ENCODE measurements at places on chromosomes 4 and X.

DNA sequence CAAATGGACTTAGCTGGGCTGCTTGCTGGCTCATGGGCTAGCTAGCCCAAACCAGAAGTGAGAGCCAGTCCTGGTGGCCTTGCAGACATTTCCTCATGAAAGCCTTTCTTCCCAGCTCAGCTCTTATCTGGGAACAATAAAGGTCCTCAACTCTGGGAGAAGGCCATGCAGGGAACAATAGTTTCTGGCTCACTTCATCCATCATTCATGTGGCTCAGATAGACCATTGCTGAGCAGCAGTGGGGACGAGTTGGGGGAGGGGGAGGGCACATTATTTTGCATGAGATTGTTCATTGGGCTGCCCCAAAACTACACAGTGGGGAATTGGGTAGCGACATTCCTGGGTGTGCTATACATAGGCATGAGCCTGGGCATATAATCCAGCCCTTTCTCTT lies 47.6 kb downstream of the NHSL2 start:
- no peak for DNase-seq

DNA sequence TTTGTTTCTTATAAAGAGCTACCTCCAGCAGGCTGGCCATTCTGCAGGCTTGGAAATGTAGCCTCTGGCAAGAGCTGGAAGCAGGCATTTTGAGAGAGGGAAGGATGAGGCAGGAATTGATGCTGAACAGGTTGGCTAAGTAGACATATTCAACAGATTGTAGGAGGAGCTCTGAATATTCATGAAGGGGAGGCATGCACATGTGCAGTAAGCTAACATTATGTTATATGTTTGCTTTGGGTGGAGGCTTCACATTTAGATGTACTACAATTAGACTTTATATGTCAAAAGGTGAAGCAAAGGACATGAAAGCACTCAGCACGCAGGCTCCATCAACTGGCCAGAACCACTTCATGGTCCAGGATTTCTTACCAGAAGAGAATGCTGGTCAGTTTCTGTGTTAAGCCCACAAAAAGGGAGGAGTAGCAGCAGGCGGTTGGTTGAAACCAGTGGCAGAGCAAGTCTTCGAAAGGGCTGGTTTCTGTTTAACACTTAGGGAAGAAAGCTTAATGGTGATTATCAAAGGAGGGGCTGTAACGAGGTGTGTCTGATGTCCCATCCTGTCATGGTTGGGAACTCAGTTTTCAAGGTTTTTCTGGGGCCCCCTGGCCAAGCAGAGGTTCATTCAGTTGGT lies 54.8 kb downstream of the FGFBP1 start:
- no peak for DNase-seq

DNA sequence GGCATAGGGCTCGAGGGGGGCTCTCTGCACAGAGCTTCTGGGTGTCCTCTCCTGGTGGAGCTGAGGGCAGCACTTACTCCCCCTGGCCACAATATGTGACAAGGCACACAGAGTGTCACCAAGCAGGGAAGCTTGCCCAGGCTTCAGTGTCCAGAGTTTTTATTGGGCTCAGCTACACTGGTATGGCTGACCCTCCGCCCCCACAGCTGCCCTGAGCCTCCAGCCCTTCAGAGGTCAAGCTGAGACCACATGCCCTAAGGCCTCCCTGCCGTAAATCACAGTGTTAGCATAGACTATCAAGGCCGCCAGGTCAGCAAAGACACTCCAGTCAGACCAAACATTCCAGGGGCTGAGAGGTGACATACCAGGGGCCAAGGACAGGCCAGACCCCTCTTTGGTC lies 59.0 kb downstream of the EVC start:
- DNase-seq: no peak

DNA sequence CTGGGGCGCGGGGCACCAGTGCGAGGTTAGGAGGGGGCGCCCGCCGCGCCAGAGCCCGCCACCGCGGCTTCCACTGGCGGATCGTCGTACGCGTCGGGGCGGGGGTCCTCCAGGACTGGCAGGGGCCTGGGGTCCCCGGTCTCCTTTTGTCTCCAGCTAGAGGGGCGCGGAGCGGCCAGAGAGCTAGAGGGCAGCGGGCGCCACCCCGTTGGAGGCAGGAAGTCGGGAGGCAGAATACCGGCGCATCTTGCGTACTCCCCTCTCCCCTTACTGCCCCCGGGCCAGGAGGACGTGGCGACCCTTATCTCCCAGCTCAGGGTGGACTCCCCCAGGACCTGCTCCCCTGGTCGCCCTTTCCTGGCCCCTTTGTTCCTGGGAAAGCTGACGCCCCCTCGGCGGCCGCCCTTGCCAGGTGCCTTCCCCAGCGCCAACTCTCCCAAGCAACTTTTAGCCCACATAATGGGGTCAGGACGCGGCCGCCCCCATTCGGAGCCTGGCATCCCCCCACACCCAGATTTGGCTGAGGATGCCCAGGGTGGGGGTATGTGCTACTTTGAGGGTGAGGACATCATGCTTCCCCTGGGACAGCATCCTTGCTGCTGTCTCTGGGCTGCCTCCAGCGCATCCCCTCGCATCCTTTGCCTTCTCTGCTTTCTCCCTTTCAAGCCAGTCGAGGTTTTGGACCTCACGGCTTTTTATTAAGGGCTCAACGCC lies 933 bp downstream of the CNKSR2 start:
- no peak for DNase-seq

- no peak for DNase-seq
These were observed 239.7 kb upstream of the PGRMC2 start for GRCh38 chr4:128527351-128527750.

DNA sequence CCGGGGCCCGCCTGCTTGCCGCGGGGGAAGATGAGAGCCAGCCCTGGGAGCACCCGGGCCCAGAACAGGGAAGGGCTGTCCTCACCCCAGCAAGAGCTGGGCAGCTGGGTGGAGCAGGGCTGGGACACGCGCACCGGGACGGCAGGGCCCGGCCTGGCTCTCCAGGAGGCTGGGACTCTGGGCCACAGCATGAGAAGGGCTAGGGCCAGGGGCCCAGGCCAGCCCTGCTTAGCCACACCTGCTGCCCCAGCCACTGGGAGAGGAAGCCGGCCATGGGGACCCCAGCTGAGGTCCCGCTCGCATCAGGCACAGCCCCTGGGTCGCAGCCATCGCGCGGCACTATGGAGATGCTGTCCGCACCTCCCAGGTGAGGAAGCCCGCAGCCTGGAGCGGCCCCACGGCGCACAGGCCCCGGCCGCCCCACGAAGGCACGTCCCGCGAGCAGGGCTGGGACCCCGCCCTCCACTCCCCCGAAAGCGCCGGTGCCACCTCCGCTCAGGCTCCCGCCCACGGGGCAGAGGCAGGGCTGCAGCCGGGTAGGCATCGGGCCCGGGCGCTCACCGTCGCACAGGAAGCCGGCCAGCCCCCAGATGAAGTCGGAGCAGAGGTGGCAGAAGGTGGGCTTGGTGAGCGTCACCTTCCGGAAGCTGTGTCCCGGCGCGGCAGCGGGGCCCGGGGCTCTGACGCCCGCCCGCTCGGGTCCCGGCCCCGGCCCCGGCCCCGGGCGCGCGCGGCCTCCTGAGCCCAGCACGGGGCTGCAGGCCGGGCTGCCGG lies 531 bp downstream of the DGKQ start:
- DNase-seq: no peak

DNA sequence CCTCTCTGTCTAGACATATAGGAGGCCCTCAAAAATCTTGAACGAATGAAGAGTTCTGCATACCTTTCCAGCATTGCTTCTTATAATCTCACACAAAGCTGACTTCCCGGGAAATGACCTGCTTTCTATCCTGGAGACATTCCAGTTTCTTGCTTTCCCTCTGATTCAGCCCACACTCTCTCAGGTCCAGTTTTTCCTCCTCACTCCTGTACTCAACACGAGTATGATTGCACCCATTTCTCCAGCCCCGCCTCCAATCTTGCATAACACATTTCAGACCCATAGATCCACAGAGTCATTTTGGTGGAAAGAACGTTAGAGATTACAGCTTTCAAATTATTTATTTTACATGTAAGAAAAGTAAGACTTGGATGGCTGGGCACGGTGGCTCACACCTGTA lies 127.5 kb upstream of the TLR3 start:
- no peak for DNase-seq

DNA sequence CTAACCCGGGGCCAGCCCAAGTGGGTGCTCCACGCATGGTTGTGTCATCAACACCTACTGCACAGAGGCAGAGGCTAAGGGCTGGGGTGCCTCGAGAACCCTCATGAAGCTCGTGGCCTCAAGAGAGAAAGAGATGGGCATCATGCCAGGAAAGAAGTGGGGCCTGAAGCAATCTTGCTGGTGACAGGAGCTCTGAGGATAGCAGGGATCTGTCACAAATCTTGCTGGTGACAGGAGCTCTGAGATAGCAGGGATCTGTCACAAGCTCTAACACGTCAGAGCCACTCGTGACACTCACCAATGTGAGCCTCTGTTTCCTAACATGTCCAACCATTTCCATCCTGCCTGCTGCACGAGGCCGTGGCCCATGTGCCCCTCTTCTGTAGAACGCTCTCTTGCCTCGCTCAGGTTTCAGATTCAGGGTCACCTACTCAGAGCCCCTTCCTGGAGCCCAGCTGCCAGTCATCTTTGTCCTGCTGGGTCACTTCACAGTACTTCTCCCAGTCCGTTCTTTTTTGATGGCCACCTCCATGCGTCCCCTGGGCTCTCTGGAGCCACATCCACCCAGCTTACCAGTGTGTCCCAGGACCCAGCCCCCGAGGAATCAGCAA lies 21.1 kb downstream of the PNMA6E start:
- no peak for DNase-seq

GRCh38 chrX:149540131-149540620 lies 636 bp upstream of the EOLA1 start:
- DNase-seq: peak; percentile 83

DNA sequence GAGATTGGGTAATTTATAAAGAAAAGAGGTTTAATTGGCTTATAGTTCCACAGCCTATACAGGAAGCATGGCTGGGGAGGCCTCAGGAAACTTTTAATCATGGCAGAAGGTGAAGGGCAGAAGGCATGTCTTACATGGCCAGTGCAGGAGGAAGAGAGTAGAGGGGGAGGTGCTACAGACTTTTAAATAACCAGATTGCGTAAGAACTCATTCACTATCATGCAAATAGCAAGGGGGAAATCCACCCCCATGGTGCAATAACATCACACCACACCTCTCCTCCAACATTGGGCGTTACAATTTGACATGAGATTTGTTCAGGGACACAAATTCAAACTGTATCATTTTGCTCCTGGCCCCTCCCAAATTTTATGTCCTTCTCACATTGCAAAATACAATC lies 353.8 kb upstream of the PABPC5 start:
- DNase-seq: no peak

- DNase-seq: no peak
These were observed 12.7 kb downstream of the MGARP start for GRCh38 chr4:139267301-139267700.

DNA sequence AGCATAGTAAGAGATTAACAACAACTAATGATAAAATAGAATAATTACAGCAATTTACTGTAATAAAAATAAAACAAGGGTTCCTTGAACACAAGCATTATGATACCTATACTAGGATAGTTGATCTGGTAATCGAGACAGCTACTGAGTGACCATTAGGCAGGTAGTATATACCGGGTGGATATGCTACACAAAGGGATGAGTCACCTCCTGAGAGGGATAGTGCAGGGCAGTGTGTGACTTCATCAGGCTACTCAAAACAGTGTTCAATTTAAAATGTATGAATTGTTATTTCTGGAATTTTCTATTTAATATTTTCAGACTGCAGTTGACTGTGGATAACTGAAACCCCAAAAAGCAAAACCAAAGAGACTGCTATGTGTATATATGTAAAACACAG lies 9.7 kb upstream of the ANTXR2 start:
- DNase-seq: no peak

- no peak for DNase-seq
These were observed 44.8 kb upstream of the ANK2 start for GRCh38 chr4:113004655-113005054.

DNA sequence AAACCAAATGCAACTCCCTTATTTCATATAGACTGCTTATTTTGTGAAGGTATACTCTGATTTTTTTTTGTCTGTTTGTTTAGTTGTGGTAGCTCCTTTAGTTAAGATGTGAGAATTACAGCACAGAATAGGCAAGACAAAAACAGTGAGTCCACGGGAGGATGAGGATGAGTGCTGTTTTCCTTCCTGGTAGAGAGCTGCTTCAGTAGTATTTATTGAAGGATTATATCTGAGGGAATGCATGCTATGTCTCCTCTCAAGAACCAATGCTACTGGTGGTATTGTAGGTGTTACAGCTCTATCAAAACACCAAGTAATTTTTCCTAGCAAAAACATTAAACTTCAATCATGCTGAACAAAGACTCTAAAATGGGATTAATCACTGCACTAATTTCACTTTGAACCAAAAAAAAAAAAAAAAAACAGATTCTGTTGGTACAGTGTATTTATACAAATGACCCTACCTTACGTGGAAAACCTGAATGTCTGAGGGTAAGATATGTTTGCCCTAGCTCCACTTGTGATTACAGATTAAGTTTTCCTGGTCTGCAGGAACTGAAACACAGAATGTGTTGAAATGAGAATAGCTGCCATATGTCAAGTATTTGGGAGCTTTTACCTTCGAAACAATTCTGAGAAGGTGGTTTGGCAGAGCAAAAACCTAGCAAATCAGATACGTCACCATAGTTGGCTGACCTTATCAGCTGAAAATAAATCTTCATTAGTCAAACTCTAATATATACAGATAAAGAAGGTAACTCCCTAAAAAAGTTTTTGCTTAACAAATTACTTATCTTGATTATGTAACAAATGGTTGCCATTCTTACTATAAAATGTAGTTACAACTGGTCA lies 40.3 kb downstream of the PPP3CA start:
- no peak for DNase-seq

DNA sequence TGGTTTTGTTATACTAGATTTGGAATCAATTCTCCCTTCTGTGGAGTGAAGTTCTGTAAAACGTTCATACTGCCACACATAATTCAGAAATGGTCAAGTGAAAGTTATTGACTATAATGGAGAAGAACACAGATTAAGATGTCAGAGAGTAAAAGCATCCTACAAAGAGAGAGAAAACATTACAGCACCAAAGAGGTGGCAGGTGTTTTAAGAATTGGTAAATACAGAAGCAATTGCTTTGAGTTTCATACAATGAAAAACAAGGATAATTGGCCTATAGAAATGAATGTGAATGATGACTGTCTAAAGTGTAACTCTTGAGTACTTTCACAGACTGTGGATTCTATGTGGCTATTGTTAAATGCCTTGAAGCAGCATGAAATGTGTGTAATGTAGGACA lies 435.6 kb upstream of the SMIM31 start:
- peak; percentile 18 for DNase-seq

DNA sequence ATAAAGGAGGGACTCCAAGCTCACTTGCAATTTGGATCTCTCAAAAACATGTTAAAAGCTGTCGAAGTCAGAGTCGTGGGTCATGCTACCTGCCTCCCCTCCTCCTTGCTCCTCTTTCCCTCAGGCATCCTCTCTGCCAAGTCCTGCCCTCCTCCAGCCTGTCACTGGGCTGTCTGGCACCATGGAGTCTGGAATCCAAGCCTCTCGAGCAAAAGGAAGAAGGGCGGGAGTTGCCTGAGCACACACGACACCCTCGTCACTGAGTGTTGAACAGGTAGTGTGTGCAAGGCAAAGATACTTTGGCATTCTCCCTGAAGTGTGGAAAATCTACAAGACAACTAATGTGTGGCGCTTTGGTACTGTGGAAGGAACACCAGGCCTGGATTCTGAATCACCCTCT lies 62.2 kb downstream of the HAUS3 start:
- DNase-seq: peak; percentile 10

GRCh38 chr4:19262467-19262866 lies 989.2 kb upstream of the SLIT2 start:
- DNase-seq: no peak

GRCh38 chrX:50103866-50104566 lies 96.8 kb downstream of the AKAP4 start:
- no peak for DNase-seq

All from NCI-H2081 (cell line).